ENCODE measurements at places on chromosomes 3 and 15.
A peak's percentile ranks its signal among the peaks of the same experiment; 100 is the strongest.

DNA sequence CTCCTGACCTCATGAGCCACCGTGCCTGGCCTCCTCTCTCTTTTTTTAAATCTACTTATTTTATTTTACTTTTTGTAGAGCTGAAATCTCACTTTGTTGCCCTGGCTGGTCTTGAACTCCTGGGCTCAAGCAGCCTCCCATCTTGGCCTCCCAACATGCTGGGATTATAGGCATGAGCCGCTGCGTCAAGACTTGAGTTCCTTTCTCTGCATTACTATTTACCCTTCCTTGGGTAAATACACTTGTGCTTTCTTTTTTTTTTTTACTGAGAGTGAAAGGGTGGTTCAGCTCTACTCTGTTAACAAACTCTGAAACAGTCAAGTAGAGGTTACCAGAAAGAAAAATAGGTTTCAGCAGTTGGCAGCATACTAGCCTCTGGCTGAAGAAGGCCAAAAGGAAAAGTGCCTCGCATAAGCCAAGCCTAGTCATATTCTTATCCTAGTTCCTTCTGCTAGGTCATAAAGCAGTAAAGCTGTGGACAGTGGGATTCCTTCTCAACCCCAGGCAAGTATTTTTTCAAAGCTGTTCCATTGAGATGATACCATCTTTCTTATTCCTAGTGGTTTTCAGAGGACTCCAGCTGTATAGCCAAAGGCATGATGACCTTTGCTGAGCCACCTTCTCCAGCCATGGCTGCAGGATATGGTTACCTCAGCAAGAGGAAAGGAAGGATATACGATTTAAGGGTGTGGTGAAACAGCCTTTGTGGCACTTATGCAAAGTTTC, 135.1 kb downstream of the RBPMS2 start:
- no peak for DNase-seq

DNA sequence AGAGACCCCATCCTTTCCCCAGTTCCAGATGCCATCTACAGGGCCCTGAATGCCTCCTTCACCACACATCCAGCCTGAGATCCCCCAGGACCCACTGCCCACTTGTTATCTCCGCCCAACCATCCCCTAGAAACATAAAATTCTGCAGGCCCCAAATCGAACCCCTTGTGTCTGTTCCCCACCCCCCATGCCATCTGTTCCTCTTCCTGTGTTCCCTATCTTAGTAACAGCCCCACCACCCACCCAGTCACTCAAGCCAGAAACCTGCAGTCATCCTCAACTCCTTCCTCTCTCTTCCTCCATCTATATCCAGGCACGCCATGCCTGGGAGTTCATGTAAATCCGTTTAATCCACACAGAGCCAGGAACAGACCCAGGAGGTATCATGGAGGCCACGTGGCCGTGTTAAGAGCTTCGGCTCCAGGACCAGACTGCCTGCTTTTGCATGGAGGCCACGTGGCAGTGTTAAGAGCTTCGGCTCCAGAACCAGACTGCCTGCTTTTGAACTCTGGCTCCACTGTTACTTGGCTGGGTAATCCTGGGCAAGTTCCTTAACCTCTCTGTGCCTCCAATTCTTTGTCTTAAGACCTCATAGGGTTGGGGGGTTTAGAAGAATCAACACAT, 4.8 kb downstream of the CSRNP1 start:
- DNase-seq = no peak

GRCh38 chr3:103767635-103768034, 1332.8 kb downstream of the ZPLD1 start:
- DNase-seq = no peak

- DNase-seq = no peak
Observed at GRCh38 chr15:25707656-25708365, 155.3 kb downstream of the ATP10A start.

DNA sequence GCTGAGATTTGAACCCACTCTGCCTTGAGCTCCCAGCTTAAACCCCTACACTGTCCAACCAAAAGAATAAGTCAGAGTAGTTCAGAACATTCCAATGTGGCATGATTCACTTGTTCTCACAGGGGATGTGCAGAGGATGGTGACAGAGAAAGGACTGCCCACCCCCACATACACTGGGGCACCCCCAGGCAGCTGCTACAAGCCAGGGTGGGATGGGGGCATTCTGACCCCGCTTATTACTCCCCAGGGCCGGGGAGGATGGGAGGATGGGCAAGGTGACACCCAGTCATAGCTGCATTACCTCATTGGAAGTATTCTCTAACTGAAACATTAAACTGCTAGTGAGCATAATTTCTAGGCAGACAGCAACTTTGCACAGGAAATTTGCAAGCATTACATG, 126.0 kb upstream of the PRR20G start:
- DNase-seq = no peak

DNA sequence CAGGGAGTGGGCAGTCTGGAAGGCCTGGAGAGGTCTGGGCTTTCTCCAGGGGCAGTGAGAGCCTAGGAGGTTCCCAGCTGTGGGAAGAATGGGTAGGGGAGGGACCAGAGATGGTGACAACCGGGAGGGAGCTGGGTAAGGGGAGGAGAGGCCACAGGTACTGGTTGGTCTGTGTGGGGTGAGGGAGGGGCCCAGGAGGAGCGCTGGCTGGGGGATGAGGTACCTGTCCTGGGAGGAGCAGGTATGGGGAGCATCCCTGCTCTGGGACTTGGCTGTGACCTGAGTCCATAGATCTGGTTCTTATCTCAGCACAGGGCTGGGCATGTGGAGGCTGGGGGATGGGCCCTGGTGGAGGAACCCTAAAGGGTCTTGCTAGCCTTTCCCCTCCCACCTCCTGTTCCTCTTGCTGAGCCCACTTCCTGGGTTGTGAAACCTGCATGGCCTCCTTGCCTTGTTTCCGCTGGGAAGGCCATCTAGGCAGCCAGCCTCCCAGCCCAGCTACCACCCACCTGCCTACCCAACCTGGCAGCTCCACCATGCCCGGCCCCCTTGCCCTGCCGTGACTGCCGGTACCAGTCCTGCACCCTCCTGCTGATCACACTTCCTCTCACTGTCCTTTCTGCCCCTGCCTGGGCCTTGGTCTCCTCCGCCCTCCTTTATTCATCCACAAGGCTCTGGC, 11.0 kb downstream of the PRKCD start:
- DNase-seq = no peak

GRCh38 chr15:45812200-45812599, 177.4 kb downstream of the SQOR start:
- DNase-seq = no peak

DNA sequence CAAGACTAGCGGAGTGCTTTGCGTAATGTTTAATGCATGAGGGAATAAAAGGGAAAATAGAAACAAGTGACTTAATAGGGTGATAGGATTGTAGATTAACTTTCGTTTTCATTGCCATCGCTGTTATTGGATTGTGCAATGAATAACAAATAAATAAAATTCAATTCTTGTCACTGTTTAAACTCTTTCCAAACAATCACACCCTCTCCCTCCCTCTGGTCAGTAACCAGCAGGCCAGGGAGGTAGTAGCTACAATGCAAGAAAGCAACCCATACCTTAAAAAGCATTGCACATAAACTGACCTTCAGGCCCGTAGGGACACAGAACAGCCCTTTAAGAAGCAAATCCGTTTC, 705 bp upstream of the TFRC start:
- no peak for DNase-seq

- no peak for DNase-seq
Observed at GRCh38 chr3:4314688-4315087, 11.5 kb downstream of the SETMAR start.

- peak; percentile 30 for DNase-seq
Observed at GRCh38 chr3:15064299-15064834, 748 bp downstream of the MRPS25 start.

- no peak for DNase-seq
Observed at GRCh38 chr15:98874773-98875172, 132.8 kb downstream of the PGPEP1L start.

DNA sequence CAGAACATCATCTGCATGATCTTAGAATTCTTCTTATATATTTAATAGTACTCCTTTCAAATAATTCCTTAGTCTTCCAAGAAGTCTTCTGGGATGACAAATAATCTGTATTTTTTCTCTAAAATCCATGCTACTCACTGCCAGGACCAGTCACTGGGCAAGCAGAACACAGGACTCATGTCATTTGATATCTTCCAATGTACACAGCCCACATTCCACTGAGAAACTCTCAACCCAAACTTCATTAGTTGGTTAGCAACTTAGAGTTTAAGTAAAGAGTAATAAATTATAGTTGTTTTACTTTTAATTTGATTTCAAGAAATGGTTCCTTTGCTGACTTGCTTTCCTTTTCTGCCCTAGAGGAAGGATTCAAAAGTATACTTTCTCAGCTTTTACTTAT, 317.0 kb downstream of the VGLL3 start:
- DNase-seq = no peak

GRCh38 chr3:115488409-115488808, 134.9 kb upstream of the GAP43 start:
- no peak for DNase-seq

DNA sequence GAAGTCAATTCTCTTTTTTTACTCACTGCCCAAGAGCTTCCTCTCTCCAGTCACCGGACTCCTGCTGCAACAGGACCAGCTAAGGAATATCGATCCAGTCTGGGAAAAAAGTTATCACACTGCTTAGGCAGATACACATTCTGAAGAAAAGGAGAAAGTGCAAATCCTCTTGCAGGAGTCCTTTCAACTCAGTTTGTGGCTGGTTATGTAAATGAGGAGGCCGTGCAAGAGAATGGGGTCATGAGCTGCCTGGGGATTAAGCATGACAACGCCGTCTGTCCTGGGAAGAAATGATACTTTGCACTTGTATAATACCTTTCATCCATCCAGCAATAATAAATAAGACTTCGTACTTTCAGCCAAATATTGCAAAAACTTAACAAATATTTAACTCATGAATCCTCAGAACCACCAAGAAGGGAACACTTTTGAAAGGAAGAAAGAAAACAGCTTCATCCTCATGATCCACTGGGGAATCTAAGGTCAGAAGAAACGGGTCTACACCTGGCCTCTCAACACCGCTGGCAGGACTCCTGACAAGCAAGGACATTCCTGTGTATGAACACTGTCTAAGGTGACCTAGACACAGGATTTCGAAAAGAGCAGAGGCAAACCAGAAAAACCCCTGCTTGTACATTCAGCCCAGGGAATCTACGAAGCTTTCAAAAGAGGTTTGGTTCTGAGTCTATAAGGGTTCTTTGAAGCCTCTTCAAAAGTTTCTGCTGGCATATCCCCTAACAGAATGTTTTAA, 13.1 kb upstream of the WWTR1 start:
- no peak for DNase-seq

DNA sequence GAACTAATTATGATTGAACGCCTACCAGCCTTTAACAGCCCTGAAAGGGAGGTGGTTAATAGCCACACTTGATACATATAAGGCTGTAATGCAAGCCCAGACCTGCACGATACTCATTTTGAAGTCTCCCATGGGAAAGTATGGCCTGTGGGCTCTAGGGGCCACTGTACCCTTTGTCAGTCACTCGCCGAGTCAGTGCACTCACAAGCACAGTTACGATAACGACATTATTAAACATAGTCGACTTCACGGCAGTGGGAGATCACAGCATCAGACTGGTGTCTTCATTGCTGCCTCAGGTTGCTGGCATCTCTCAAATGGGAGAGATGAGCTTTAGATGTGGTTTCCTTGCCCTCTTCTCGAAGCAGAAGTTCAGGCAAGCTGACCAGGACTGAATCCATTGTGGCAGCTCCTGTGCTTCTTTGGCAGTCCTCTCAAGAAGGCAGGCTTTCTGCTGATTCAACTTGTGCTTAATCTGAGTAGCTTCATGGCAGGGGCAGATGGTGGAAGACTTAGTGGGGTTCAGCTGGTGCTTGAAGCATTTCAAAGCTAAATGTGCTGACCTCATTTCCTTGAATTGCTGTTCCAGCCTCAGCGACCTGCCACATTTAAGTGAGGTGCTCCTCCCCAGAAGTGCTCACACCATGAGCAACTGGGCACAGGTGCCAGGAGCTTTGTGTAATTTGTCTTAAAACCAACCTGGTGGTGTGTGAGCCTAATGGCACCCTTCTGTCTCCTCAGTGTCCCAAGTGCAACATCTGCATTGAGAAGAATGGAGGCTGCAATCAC, 15.8 kb upstream of the P4HTM start:
- no peak for DNase-seq

- peak; percentile 35 for DNase-seq
Observed at GRCh38 chr3:43638594-43639447, 17.0 kb upstream of the ANO10 start.

DNA sequence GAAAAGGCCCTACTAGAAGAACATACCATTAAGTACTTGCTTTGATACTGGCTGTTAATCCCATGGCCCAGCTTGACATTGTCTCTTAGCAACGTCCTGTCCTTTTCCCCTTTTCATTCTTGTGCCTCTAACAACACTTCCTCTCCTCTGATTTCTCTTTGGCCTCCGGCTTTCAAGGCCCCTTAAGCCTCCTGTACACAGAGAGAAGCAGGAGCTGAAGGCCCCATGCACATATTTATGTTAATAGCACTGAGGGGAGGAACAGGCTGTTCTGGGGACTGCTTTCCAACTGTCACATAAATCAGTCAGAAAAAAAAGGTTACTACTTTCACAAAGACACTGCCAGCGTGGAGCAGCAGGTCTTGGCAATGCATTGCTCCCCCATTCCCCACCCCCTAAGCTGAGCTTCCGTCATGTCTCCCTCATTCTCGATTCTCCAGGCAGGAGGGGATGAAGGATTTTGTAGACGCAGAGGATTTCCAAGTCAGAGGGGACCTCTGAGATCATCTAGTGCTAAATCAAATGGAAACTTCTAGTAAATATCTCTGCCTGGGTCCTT, 257.4 kb upstream of the ADAMTS9 start:
- no peak for DNase-seq

GRCh38 chr3:120741320-120741719, 996 bp downstream of the RABL3 start:
- no peak for DNase-seq

Data from activated naive CD4-positive, alpha-beta T cell treated with Interleukin-2 at 50 U/mL for 16 hours (primary cell).